ENCODE measurements at places on chromosomes 2 and 18. TPM values are rescaled to one million over a fixed set of nuclear protein-coding genes. Genes with fewer than 3 reads are reported as not detected.

DNA sequence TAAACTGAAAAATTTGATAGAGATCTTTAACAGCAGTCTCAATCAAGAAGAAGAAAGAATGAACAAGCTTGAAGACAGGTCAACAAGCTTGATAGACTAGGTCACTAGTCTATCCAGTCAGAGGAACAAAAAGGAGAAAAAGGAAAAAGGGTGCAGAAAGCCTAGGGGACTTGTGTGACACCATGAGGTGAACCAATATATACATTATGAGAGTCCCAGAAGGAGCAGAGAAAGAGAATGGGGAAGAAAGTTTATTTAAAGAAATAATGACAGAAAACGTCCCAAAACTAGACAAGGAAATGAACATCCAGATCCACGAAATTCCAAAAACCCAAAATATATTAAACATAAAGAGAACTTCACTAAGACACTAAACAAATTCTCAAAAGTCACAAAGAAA, 84.5 kb downstream of the VAPA start:
- DNase-seq = no peak

GRCh38 chr2:239409976-239410375, 9.2 kb upstream of the HDAC4 start:
- DNase-seq = no peak

DNA sequence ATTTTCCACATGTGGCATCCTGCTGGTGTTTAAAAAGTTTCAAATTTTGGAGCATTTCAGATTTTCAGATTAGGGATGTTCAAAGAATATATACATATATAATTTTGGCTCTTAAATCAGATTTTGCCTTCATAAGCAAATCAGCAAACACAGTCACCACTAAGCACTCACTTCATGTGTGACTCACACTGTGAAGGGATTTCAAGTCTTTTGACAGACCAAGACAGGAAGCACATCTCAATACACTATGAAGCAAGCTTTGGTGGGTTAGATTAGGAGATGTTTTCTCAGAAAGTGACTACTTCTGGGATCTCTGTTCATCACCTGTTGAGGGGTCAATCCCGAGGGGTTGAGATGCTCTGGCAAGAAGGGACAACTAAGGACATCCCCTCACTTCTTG, 227.8 kb upstream of the RBBP8 start:
- DNase-seq = no peak

- no peak for DNase-seq
These were observed 52.0 kb downstream of the ZCCHC2 start for GRCh38 chr18:62574776-62575175.

DNA sequence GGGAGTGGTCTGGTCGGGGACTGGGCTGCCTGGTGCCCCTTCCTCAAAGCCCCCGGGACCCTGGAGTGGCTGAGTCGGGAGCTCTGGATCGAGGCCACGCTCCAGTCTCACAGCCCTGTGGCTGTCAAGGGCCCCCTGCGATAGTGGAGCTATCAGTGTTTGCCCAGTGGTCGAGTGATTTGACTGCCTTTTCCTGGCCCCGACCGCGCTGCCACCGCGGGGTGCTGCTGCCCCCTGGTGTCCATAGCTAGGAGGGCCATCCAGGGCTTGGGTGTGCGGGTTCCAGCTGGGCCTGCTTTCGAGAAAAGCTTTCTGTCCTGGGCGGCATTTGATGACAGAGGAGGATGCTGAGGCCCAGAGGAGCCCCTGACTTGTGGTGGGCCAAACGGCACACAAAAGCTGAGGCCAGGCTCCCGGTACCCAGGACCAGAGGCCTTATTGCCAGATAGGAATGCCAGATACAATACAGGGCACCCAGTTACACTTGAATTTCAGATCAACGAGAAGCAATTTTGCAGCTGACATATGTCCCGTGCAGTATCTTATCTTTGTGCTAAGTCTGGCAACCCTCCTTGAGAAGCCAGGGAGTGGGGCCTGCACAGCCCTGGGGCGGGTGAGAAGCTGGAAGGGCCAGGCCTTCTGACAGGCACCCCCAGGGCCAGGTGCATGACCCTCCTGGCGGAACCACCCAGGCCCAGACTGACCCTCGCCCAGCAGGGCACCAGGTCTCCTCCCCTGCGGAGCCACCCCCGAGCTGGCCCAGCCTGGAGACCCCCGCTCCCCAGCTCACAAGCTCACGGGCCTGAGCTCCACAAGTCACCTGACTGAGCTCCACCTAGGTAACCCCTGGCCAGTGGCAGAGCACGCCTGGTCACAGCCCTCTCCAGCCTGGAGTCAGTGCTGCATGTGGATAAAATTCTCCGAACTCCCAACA, 13.0 kb downstream of the ODC1 start:
- DNase-seq = peak; percentile 65

TOGARAM2 gene
- total RNA-seq = 3.2 TPM

DNA sequence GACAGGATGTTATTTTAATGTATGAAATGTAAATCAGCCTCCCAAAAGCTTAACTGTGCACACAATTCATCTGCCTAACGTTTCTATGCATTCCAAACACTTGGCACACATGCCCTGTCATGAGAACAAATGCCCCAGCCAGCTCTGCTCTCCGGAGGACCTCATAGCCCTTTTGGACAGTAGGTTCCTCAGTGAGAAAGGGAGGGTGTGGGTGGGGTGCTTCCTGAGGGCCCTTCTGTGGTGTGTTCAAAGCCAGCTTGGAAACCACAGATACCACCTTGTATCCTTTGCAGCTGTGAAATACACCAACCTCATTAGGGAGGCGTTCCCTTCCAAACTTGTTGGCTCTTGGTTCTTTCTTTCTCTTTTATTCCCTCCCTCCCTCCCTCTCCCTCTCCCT, 102.2 kb upstream of the ASB18 start:
- DNase-seq = no peak

DNA sequence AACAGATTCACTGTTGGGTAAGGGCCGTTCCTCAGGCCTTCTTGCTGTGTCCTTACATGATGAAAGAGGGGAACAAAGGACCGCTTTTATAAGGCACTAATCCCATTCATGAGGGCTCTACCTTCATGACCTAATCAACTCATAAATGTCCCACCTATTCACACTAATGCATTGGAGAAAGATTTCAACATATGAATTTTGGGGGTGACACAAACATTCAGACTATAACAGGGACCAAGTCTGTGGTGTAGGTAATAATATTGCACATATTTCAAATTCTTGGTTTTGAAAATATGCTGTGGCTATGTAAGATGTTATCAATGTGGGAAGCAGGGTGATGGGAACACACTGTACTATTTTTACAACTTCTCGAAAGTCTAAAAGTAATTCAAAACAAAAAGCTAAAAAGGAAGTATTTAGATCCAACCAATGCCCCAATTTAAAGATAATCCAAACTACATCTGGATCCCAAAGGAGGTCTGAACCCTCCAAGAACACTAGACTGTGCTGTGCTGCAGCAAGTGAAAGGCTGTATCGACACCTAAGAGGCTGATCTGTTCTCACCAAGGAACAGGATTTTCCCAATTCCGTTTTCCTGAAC, 82.4 kb upstream of the TGIF1 start:
- no peak for DNase-seq

CHRNA1 gene
- not detected for total RNA-seq

GRCh38 chr2:158573739-158574138, 117.0 kb downstream of the PKP4 start:
- DNase-seq = no peak

- DNase-seq = no peak
These were observed 2.2 kb downstream of the TWIST2 start for GRCh38 chr2:238850091-238850490.

- no peak for DNase-seq
These were observed 246.3 kb upstream of the COL3A1 start for GRCh38 chr2:188727846-188728245.

DNA sequence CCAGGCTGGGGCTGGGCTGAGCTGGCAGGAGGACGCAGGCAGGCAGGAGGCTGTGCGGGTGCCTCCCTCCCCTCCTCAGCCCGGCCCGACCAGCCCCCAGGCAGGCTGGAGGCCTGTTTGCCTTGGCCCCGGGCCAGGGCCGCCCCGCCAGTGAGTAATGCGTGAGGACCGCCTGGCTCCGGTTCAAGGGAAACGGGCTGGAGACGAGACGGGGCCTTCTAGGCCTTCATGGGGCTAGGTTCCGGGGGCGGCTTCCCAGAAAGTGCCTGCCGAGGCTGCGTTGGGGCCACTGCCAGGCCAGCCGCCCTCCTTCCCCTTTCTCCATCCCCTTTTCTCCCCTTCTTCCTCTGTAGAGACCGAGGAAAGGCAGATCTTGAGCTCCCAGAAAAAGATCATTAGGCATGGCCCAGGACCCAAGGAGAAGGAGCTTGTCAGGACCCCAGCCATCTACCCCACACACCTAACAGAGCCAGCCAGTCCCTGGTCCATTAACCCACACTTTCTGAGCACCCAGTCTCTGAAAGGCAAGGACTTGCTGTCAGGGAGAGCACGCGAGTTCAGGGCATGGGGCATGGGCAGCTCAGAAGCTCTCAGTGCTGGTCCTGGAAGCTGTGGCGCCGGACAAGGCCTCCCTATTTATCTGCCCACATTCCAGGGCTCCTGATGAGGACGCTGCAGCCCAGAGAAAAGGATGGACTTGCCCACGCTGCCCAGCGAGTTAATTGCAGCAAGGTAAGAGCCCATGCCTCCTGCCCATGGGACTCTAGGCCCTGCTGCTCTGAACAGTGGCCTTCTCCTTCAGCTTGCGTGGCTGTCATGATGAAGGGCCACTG, 48.5 kb downstream of the SMAD7 start:
- no peak for DNase-seq

DNA sequence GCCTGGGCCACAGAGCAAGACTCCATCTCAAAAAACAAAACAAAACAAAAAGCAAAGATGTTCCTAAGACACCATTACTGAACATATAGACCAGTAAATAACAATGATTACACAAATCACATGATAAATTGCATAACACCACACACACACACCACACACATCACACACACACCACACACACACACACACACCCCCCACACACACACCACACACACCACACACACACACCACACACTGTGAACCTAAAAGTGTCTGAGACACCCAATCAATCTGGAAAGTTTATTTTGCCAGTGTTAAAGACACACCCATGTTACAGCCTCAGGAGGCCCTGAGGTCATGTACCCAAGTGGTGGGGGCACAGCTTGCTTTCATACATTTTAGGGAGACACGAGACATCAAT, 62.6 kb upstream of the ASAP2 start:
- DNase-seq = no peak

DNA sequence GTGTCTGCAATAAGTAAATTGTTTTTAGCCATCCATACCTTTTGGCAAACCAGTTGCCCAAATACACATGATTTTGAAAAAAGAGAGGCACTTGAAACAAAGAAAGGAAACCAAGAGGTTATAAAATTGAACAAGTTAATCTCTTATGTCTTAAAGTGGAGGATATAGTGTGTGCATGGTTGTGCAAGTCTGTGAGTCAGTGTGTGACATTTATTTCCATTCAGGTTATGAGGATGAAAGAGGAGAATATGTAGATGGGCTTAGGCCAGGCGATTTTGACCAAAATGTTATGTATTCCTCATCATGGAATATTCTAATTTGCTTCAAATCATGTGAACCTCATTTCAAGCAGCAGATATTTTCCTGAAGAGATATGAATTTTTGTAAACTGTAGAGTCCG, 123.3 kb downstream of the SETBP1 start:
- no peak for DNase-seq

- DNase-seq = no peak
These were observed 224.4 kb downstream of the ICOS start for GRCh38 chr2:204160989-204161388.

REG1B gene
- total RNA-seq = not detected

SNORC gene
- total RNA-seq = 0.03 TPM

DNA sequence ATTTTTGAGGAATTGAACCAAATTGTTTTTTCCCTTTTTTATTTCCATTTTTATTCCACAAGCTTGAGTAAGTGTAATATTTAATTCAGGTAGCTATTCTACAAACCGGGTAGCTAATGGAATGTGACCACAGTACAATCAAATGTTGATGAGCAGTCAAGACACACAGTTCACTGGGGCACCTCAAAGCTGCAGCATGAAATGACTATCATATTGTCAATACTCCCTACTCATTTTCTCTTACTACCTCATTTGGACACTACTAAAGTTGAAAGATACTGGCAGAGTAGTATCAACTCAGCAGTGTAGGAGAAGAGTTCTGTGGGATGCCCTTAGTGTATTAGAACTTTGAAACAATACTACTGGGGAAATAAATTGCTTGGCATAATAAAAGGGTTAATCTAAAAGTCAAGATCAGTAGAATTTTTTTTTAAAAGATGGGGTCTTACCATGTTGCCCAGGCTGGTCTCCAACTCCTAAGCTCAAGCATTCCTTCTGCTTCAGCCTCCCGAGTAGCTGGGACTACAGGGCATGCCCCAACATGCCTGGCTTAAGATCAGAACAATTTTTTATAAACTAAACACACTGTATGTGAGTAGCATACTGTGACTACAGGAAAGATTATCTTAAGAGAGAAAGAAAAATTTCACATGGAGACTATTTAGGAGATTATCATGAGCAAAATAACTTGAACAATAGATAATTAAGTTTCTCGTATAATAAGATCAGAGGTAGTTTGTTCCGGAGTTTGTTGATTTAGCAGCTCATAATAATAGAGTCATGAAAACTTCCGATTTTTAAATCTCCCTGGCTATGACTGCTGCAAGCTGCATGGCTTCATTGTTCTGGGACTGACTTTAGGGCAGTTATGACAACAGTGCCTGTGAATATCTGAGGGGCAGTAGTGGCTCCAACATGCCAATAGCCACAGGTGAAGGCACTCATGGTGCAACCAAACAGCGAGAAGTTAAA, 43.7 kb downstream of the MYO3B start:
- no peak for DNase-seq

FAM237A gene
- total RNA-seq = not detected

TRIM43 gene
- total RNA-seq = 6.3 TPM

MAP3K20 gene
- 7.2 TPM for total RNA-seq

DNA sequence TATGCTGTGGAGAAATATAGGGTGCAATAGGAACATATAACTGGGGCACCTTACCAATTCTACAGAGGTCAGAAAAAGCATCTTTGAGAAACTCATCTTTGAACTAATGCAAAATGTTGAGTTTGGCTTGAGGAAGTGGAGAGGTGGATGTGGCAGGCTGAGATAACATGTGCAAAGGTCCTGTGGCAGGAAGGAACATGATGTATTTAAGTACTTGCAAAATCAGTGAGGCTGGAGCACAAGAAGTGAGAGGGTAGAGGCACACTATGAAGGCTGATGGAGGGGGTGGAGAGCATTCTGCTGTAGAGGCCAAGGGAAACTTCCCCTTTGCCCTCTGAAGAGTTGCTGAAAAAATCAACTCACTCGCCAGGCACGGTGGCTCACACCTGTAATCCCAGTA, 14.7 kb upstream of the RAB1A start:
- no peak for DNase-seq

C2orf80 gene
- total RNA-seq = 7.4 TPM

GRCh38 chr2:193141-193671, 70.6 kb downstream of the SH3YL1 start:
- DNase-seq = no peak

TEX44 gene
- total RNA-seq = not detected

DNA sequence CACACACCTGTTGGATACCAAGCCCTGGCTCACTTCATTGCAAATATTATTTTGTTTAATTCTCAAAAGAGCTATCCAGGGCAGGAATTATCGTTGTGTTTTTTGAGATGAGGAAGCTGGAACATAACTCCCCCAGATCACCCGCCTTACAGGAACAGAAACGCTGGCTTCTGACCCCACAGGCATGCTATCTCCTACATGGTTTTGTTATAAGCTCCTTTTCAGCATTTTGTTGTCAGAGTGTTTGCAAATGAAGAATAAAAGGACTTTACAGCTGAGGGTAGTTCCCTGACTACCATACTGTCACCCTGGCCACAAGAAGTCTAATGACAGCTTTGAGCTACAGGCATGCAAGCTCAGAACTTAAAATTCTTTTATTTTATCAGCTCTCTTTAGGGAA, 62.0 kb upstream of the MRPS9 start:
- no peak for DNase-seq

GRCh38 chr2:11821705-11822104, 75.3 kb downstream of the LPIN1 start:
- DNase-seq = no peak

GRHL1 gene
- total RNA-seq = 0.14 TPM
